ENCODE measurements at places on chromosomes 5 and 9.

GRCh38 chr5:33462456-33462855 is 21.7 kb downstream of the TARS1 start:
- no peak for DNase-seq

DNA sequence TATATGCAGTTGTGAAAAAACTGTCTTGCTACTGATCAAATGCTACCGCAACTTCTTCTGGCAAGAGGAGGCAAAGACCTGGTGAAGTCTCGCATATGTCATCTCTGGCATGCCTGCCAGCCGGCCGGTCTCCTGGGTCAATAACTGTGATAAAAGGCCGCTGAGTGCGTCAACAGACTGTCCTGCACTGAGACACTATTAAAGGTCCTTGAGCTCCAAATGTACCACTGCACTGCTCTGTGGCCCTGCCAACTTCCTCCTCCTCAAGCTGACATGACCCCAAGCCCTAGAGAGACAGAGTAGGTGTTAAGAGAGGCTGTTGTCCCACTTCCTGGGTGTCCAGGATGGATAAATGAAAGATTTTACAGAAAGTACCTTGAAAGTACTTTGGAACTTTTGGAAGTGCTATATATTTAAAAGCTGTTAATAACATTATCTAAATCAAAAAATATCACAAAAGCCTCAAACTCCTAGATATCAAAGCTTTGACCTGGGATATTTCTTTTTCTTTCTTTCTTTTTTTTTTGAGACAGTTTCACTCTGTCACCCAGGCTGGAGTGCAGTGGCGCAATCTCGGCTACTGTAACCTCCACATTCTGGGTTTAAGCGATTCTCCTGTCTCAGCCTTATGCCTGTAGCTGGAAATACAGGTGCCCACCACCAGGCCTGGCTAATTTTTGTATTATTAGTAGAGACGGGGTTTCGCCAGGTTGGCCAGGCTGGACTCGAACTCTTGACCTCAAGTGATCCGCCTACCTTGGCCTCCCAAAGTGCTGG is 31.5 kb downstream of the RAPGEF1 start:
- DNase-seq: no peak

DNA sequence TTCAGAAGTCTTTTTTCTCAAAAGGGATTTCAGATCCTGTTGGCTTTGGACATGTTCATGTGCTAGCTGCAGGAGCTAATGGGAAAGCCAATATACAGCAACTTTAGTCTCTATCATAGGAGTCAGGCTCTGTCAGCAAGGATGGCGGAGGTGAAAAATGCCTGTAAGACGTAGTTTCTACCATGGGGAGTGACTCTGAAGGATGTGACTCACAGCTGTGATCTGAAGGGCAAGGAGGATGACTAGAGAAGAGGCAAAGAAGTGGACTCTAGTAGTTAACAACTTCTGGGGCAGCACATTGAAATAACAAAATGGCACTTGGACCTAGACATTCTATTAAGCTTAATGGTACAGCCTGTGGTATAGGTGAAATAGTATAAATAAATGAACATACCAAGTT is 3.1 kb upstream of the NDUFS4 start:
- DNase-seq: no peak

DNA sequence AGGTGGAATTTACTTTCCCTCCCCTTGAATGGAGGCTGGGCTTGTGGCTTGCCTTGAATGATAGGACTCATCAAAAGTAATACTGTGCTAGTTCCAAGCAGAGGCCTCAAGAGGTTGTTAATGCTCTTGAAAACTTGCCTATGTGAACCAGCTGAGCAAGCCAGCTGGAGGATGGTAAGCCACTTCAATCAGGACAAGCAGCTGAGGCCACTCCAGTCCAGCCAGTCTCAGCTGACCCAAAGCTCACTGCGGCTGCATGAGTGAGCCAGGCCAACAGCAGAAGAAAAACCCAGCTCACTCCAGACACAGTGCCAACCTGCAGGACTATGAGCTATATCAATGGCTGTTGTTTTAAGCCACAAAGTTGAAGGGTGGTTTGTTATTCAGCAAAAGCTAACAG is 182.8 kb downstream of the MCTP1 start:
- DNase-seq: no peak

- DNase-seq: no peak
These were observed 25.9 kb upstream of the TESK1 start for GRCh38 chr9:35579130-35579529.

- no peak for DNase-seq
These were observed 1337.2 kb downstream of the PTPRD start for GRCh38 chr9:9275601-9276000.

GRCh38 chr5:107700481-107700880 is 29.7 kb upstream of the EFNA5 start:
- DNase-seq: no peak

GRCh38 chr5:135825373-135826220 is 8.9 kb upstream of the SLC25A48 start:
- DNase-seq: no peak

Data from stimulated activated CD8-positive, alpha-beta memory T cell treated with anti-CD3 and anti-CD28 coated beads, Interleukin-12 subunit alpha, Interleukin-12 subunit beta, amount 100 ng/mL, for 4 hours (primary cell).